ENCODE measurements at places on chromosomes 16 and 17. TPM values are rescaled to one million over a fixed set of nuclear protein-coding genes. Genes with fewer than 3 reads are reported as not detected.

The TACO1 gene
- 38.7 TPM for total RNA-seq

The KRT33B gene
- total RNA-seq = not detected

The CA5A gene
- total RNA-seq = not detected

GRCh38 chr16:30946671-30947540 is 2.0 kb upstream of the ORAI3 start:
- peaks cover 41% of the 10 kb centered on the region for H3K36me3 ChIP-seq
- DNase-seq = no peak
- H3K4me3 ChIP-seq = no peak overlapping the region
- H3K27ac ChIP-seq = no peak overlapping the region
- H3K27me3 ChIP-seq = no peaks in the 10 kb centered on the region
- no peaks in the 10 kb centered on the region for H3K4me1 ChIP-seq

GRCh38 chr17:67559381-67559966 is 158.3 kb upstream of the NOL11 start:
- H3K4me1 ChIP-seq = no peaks in the 10 kb centered on the region
- H3K36me3 ChIP-seq = no peaks in the 10 kb centered on the region
- H3K27ac ChIP-seq = no peak overlapping the region
- DNase-seq = peak; percentile 2
- H3K27me3 ChIP-seq = no peaks in the 10 kb centered on the region
- no peak overlapping the region for H3K4me3 ChIP-seq

DNA sequence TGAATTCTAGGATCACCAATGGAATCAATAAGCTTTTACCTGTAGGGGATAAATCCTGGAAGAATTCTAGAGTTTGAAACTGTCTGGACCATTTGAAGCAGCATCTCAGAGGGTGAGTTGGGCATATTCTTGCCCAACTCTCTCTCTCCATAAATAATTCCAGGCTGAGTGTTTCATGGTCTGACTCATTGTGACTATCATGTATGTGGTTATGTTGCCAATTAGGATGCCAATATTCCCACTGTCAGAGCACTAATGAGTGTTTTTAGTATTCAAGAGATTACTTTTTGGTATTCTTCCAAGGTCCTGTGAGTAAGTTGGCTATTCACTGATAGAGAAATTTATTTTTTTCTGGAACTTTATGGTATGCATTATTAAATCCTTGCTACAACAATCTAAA is 456.9 kb downstream of the TOX3 start:
- DNase-seq = peak; percentile 67
- H3K4me1 ChIP-seq = no peaks in the 10 kb centered on the region
- H3K27me3 ChIP-seq = peaks cover 92% of the 10 kb centered on the region
- H3K36me3 ChIP-seq = no peaks in the 10 kb centered on the region
- no peak overlapping the region for H3K27ac ChIP-seq

GRCh38 chr16:9040800-9041412 is 50.5 kb upstream of the HAPSTR1 start:
- H3K27ac ChIP-seq = no peak overlapping the region
- H3K4me1 ChIP-seq = no peaks in the 10 kb centered on the region
- no peaks in the 10 kb centered on the region for H3K27me3 ChIP-seq
- peak; percentile 18 for DNase-seq
- H3K36me3 ChIP-seq = no peaks in the 10 kb centered on the region

DNA sequence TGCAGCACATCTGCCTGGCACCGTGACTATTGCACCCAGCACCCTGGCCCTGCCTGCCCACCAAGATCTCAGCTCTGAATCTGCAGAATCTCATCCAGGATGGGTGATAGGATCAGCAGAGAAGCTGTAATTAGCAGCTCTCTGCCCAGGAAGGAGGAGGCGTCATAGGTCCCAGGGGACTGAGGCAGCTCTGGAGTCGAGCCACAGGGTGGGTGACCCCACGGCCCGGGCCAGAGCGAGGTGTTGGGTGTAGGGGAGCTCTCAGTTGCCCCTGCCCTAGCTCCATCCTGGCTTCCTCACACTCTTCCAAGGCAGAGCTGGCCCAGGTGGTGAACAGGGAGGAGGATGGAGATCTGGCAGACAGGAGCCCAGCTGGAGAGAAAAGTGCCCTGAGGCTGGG is 18.2 kb upstream of the FAM83G start:
- no peak for DNase-seq
- H3K27ac ChIP-seq = no peak overlapping the region
- H3K4me3 ChIP-seq = no peak overlapping the region
- no peaks in the 10 kb centered on the region for H3K4me1 ChIP-seq

DNA sequence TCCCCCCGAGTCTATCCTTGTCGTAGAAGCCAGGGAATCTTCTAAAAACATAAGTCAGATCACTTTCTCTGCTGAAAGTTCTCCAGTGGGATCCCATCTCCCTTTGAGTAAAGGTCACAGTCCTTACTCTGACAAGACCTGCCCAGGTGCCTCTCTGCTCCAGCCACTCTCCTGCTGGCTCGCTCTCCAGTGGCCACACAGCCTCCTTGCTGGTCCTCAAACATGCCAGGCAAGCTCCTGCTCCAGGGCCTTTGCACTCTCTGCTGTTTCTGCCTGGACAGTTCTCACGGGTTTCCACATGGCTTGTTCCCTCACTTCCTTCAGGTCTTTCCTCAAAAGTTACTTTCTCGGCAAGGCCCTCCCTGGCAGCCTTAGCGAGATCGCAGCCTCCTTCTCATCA is 3.4 kb downstream of the B9D1 start:
- peaks cover 18% of the 10 kb centered on the region for H3K36me3 ChIP-seq
- H3K27ac ChIP-seq = no peak overlapping the region
- peaks cover 17% of the 10 kb centered on the region for H3K4me1 ChIP-seq
- no peak for DNase-seq
- H3K4me3 ChIP-seq = no peak overlapping the region
- H3K27me3 ChIP-seq = no peaks in the 10 kb centered on the region

GRCh38 chr17:45755050-45755449 is 29.1 kb upstream of the CRHR1 start:
- DNase-seq = no peak
- no peaks in the 10 kb centered on the region for H3K4me1 ChIP-seq
- no peak overlapping the region for H3K4me3 ChIP-seq
- peaks cover under 1% of the 10 kb centered on the region for H3K36me3 ChIP-seq

DNA sequence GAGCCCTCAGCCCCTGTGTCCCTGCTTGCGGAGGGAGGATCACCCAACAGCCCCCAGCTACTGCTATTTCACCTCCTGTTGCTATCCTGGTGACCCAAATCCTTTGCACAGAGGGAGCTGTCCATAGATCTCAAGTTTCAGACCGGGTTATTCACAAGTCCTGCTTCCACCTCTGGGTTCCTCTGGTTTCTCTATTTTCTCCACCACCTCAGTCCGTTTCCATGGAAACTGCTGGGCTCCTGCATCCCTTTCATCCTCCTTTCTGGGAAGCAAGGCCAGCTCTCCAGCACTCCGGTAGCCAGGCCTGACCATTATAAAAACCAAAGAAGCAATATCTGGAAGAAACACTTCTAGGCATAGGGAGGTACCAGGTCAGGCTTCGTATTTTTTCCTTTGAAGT is 4.8 kb upstream of the CALB2 start:
- no peak overlapping the region for H3K4me3 ChIP-seq
- no peaks in the 10 kb centered on the region for H3K36me3 ChIP-seq
- DNase-seq = no peak
- no peaks in the 10 kb centered on the region for H3K4me1 ChIP-seq

- H3K4me3 ChIP-seq = no peak overlapping the region
- H3K27ac ChIP-seq = peak overlapping the region; percentile 19
- peak; percentile 69 for DNase-seq
- peaks cover 34% of the 10 kb centered on the region for H3K4me1 ChIP-seq
- H3K36me3 ChIP-seq = peaks cover 7% of the 10 kb centered on the region
- H3K27me3 ChIP-seq = no peaks in the 10 kb centered on the region
These were observed 28.6 kb upstream of the TNS4 start for GRCh38 chr17:40529991-40530390.

DNA sequence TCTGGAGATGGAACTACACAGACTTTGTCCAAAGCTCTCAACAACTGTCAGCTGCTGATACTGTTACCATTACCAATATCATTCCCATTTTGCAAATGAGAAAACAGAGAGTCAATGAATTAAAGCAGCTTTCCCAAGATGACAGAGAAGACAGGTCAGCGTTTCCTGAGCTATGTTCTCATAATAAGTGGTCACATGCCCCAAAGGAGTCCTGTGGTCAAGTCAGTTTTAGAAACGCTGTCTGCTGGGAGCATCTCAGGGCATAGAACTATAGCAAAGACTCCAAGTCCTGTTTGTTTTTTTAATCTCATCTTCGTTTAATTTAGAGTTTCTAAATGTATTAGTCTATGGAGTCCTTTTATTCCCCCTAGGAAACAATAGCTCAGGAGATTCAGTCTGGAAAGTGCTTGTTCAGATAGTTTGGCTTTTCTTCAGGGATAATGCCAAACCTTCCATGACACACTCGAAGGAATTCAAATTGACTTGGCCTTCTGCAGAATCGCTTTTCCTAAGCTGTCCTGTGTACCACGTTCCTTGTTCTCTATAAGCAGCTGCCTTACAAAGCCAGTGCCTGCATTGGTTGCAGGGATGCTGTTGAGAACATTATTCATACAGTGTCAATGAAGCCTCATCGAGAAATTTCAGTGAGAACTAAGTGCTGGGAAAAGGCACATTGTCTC is 12.1 kb downstream of the CCDC42 start:
- peaks cover 20% of the 10 kb centered on the region for H3K27me3 ChIP-seq
- no peak overlapping the region for H3K4me3 ChIP-seq
- no peaks in the 10 kb centered on the region for H3K36me3 ChIP-seq
- no peak overlapping the region for H3K27ac ChIP-seq

DNA sequence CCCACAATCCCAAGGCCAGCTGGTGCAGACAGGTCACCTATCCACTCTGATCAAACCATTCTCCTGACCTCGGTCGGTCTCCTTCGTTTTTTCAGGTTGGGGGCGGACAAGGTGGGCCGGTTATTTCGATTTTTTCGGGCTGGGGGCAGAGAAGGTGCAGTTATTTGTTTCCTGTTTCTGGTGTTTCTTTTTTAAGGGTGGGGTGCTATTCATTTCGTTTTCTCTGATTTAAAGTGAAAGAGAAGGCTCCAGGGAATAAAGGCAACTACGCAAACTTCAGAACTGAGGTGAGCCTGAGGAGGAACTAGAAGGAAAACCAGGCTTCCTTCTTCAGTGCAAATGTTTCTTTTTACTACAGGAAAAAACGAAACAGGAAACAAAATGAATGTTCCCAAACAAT is 64.8 kb downstream of the ANKRD11 start:
- H3K27ac ChIP-seq = no peak overlapping the region
- DNase-seq = no peak
- no peaks in the 10 kb centered on the region for H3K4me1 ChIP-seq
- no peaks in the 10 kb centered on the region for H3K27me3 ChIP-seq
- peaks cover 28% of the 10 kb centered on the region for H3K36me3 ChIP-seq
- H3K4me3 ChIP-seq = no peak overlapping the region

DNA sequence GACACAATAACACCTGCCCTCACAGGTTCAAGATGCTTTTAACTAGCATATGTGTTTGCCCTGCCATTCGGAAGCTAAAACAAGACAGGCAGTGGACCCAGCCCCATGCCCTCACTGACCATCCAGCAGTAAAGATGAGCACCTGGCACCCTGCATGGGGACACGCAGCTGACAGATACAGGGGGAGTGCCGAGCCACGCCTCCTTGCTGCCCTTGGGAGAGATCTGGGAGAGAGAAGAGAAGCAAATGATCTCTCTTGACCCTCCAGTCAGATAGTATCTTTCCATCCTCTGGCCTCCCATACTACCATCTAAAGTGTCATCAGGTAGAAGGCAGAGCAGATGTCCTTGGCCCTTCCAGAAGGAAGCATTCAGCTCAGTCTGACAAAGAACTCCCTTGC is 40.6 kb upstream of the MYOCD start:
- no peaks in the 10 kb centered on the region for H3K36me3 ChIP-seq
- DNase-seq = no peak
- no peaks in the 10 kb centered on the region for H3K4me1 ChIP-seq
- H3K4me3 ChIP-seq = no peak overlapping the region

- no peak overlapping the region for H3K27ac ChIP-seq
- DNase-seq = no peak
- H3K4me3 ChIP-seq = no peak overlapping the region
- no peaks in the 10 kb centered on the region for H3K27me3 ChIP-seq
- H3K4me1 ChIP-seq = no peaks in the 10 kb centered on the region
These were observed 963.5 kb upstream of the SOX9 start for GRCh38 chr17:71157297-71157696.

DNA sequence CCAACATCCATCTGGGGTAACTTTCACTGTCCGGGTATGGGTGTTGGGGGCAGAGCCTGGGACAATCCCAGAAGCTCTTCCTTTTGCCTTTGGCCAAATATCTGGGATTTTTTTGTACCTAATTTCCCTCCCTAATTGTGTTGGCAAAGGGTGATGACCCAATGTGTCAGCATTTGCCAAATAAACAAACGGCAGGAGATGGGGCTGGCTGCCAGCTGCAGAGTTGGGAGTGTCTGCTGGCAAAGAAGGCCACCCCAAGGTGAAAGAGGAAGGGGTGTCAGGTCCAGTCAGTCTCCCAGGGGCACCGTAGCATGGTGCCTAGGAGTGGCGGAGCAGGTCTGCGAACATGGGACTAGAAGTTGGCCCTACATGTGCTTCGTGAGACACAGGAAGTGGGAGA is 73.0 kb downstream of the SLC6A2 start:
- H3K4me1 ChIP-seq = peaks cover 22% of the 10 kb centered on the region
- DNase-seq = peak; percentile 72
- no peaks in the 10 kb centered on the region for H3K27me3 ChIP-seq

DNA sequence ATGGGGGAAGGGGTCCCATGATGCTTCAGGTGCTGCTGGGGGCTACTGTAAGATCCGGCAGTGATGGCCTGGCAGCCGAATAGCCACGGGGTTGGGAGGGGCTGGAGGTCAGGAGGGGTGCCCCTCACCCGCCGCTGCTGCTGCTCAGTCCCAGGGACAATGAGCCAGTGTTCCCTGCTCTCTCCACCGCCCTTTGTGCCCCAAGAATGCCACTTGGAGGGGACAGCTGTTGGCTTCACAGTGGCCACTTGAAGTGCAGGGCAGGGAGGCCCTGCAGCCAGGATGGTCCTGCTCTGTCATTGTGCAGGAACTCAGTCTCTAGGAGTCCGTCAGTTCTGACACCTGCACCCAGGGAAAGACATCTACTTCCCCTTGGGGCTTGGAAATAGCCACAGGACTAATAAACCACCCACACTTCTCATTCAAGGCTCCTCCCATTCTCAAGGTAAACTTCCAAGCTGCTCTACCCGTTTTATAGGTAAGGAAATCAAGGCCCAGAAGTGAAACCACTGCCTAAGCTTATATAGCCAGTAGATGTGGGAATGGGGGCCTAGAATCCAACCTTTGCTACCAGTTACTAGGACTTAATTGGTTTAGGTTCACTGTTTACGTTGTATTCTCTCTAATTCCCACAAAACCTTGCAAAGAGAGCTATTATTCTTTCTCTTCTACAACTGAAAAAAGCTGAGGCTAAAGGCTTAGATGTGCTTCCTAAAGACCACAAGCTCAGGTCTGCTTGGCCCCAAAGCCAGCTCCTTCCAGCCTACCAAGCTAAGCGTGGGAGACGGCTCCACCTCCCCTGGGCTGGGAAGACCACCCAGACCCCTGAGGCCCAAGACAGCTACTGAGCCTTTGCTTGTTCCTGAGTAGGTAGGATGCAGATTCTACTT is 6.2 kb upstream of the CPSF4L start:
- H3K27me3 ChIP-seq = no peaks in the 10 kb centered on the region
- no peak overlapping the region for H3K27ac ChIP-seq
- no peak overlapping the region for H3K4me3 ChIP-seq
- H3K4me1 ChIP-seq = no peaks in the 10 kb centered on the region
